Thymus (tissue), 14 donors: ENCODE measurements at places on chromosomes 2 and 18.

DNA sequence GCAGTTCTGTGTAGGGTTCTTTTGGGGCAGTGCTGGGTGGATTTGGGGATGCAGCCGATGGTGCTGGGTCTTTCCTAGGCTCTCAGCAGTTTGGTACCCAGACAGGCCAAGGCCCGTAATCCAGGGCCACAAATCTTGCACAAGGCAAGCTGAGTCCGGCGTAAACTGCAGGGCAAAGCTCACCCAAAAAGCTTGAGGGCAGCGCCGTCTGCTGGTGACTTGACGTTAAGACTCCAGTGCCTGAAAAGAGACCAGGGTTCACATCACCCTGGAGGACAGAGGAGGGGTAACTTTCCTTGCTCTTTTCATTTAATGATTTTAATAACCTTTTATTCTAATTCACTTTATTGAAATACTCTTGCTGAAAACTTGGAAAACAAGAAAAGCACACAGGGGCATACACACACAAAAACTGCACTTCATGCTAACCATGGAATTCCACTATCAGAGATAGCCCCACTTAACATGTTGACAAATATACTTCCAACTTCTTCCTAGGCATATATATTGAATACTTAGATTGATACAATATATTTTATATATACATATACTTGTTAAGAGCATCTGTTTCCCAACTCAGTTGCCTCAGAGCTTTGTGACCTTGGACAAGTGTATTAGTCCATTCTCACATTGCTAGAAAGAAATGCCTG lies 38.9 kb downstream of the CNGA3 start:
- peak; percentile 81 for DNase-seq

GRCh38 chr18:2822213-2822921 lies 24.4 kb upstream of the EMILIN2 start:
- no peak for DNase-seq

DNA sequence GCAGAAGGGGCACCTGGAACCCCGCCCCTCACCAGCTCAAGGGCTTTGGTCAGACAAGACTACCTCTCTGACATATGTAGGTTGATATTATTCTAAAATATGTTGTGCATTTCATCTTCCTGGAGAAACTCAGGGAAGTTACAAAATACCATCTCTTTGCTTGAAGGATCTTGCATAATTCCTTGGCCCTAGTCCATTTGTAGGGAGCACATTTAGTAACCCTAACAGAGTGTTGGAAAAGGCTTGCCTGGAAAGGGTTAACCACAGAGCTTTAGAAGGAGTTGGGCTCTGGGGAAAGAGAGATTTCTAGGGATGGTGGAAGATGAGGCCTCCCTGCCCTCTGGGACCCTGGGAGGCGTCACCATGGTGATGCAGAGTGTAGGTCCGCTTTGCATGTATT lies 143.0 kb upstream of the SLC1A4 start:
- no peak for DNase-seq

DNA sequence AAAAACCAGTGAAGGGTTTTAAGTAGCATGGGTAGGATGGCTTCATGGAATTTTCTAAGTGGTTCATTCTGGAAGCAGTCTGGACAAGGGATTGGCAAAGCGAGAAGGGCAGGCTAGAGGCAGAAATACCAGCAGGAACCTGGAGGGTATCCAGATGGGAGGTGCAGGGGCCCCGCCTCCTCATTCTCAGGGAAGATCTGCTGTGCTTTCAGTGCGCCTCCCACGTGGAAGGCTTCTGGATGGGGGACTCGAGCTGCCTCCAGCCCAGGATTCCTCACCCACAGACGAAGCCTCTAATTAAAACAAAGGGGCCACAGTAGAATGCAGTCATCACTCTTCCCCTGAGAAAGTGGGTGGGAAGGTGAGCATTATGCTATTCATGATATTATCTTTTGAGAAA lies 79.8 kb downstream of the VSNL1 start:
- DNase-seq = no peak

DNA sequence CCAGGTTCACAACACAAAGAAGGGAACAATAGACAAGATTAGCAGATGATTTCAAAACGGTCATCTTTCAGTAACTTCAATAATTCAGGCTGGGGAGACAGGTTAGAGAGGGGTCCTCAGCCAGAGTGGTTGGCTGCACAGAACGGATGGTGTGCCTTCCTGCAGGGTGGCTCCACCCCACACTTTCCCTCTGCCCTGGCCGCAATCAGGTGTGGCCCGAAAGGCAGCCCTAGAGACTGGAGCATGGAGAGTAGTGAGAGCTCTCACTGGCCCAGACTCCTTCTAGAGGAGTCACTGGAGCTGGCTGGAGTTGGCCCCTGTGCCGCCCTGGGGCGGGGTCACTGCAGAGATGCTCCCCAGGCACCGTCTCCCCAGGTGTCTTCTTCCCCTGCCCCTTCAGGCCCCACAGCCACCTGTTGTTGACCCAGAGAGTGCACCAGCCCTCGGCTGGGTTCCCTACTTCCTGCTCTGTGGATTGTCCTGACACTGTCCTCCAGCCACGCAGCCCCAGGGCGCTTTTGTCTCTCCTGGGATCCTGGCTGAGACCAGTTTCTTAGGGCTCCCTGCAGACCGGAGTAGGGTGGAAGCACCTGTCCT lies 126.8 kb downstream of the PXDN start:
- no peak for DNase-seq

DNA sequence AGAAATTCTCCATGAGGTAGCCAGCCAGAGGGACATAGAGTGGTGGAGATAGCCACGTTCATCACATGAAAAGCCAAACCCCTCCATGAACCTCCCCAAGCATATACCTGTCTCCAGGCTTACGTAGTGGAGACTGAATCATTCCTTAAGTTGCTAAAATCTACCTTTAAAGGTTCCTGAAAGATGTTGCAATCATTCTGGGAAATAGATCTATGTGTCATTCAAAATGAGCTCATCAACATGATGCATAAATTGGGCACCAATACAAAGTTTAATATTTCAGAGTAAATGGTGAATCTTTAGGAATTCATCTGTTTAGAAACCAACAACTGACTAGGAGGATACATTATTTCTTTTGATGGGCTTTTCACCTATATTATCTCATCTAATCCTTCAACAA lies 362.6 kb upstream of the ID2 start:
- no peak for DNase-seq

GRCh38 chr2:55760125-55760524 lies 66.5 kb upstream of the PNPT1 start:
- DNase-seq = no peak

GRCh38 chr2:241257419-241258032 lies 57.9 kb downstream of the HDLBP start:
- no peak for DNase-seq

DNA sequence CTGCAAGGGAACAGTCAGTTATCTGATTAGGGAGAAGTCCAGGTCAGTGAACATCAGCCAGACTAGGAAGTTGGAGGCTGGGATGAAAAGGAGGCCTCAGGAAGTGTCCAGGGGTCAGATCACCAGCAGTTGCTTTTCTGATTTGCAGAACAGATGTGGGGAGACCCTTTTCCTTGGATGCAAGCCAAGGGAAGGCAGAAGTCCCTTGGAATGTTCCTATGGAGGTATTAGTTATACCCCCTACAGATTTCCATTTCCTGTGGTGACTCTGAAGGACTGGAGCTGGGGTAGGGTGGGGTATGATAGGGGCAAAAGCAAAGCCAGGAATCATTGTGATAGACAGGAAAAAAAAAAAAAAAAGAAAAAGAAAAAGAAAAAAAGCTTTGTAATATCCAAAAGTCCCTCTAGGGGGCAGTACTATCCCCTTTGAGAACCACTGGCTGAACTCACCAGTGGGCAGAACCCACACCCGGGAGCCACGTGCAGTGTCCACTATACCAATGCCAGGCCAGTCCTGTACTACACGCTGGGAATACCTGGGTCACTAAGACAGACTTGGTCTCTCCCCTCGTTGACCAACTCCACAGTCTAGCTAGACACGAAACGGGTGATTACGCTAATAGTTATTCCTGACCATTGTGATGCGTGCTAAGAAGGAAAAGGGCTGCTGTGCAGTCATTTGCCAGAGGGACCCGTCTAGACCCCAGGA lies 7.4 kb downstream of the DYSF start:
- no peak for DNase-seq
